ENCODE measurements at places on chromosomes 5 and 9.

- DNase-seq = no peak
Observed at GRCh38 chr5:127428276-127428675, 89.2 kb upstream of the PRRC1 start.

DNA sequence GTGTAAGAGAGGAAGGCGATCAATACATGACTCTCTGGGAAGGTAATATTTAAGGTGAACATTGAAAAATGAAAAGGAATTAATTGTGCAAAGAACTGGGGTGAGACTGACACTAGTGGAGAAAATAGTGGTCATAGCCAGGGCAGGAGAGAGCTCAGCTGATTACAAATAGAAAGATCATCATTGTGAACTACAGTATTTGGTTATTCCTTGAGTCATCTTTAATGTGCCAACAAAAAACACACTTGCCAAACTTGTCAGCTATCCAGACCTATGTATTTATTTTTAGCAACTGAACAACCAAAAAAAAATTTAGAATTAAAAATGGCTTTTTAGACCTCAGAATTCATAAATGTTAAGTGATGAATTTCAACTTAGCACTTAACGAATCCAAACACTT lies 749.8 kb upstream of the CDH9 start:
- DNase-seq = no peak

DNA sequence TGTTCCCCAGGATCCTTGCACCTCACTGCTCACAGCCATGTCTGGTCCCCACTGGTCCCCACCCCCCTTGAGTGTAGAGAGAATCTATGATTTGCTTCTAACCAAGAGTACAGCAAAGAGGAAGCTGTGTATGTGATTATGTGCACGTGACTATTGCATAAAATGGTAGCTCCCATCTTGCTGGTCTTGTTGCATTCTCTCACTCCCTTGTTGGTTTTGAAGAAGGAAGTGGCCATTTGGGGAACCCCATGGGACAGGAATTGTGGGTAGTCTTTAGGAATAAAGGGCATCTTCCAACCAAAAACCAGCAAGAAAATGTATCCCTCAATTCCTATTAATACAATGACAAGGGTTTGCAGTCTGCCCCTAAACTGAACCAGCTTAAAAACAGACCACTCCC lies 5.2 kb upstream of the FCN2 start:
- no peak for DNase-seq

GRCh38 chr5:158223054-158223600 lies 364.2 kb upstream of the CLINT1 start:
- DNase-seq = no peak

DNA sequence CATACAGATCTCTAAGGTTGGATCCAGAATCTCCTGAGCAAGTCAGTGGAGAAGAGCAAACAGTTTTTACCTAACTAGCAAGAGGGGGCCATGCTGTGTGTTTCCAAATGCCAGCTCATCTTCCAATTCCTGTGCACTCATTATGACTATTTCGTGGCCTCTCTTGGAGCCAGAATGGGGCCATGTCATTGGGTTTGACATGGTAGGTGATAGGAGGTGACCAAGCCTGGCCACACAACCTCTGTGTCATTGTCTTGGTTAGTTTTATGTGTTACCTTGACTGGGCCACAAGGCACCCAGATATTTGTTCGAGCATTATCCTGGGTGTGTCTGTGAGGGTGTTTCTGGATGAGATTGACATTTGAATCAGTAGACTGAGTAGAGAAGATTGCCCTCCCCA lies 206.2 kb downstream of the HSPA4 start:
- no peak for DNase-seq
